ENCODE measurements at places on chromosomes 11 and 22.
A peak's percentile ranks its signal among the peaks of the same experiment; 100 is the strongest.

GRCh38 chr11:61949169-61950034, 749 bp upstream of the BEST1 start:
- DNase-seq = no peak

GRCh38 chr11:73141031-73141308, 1.1 kb downstream of the FCHSD2 start:
- DNase-seq = no peak

GRCh38 chr11:115504276-115505158, at the start of gene CADM1:
Gene CADM1 (minus strand): TSS chr11:115504415.
- no peak for DNase-seq

- DNase-seq = peak; percentile 13
Observed at GRCh38 chr22:17199003-17199731, 20.1 kb downstream of the ADA2 start.

DNA sequence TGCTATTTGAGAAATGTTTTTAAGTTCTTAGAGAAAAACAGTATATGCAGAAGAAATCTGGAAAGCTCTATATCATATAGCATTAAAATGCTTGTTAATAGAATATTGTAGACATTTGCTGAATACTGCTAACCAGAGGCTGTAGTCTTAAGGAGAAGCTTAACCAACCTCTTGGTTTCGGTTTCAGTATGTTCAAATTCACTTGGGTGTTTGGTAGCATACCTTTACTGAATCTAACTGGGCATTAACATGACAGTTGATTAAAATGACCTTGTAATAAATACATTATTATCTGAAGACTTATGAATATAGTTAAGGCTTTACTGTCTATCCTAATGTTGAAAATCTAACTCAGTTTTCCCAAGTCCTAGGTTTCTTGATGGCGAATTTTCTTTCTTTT, 5.4 kb downstream of the PCF11 start:
- no peak for DNase-seq

DNA sequence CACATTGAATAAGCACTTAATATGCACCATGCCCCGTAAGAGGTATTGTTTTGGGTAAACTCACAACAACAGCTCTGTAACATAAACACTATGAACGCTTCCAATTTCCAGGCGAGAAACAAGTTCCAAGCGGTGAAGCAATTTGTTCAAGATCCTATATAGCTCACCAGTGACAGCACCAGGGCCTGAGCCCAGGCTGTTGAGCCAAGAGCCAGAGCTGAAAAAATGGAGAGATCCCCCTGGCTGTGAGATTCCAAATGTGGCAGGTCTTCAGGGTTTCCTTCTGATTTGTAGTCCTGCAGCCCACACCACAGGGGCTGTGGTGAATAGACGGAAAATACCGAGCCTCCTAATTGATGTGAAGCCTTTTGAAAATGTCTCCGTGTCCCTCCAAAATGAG, 268.0 kb upstream of the KIRREL3 start:
- DNase-seq = no peak

GRCh38 chr11:57867966-57868365, 106.4 kb downstream of the CTNND1 start:
- no peak for DNase-seq

DNA sequence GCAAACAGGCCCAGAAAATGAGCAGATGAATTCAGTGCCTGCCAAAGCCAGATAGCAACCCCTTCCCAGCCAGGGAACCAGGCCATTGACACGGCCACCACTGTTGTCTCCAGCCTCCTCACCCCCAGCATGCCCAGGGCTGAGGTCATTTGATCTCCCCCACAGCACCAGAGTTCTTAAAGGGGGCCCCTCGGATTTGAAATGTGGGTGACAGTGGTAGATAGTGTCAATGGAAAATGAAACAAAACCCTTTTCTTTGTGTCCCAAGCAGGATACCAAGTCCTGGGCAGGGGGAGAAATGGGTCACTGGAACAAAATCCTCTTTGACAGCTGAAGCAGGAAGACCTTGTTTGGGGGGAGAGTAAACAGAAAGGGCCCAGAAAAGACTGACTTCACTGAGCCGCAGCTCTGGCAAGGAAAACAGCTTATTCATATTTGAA, 14.3 kb upstream of the ACCSL start:
- no peak for DNase-seq

GRCh38 chr22:37457093-37457893, 28.9 kb downstream of the MFNG start:
- no peak for DNase-seq

- no peak for DNase-seq
Observed at GRCh38 chr11:59849129-59849528, 3.8 kb upstream of the CBLIF start.

DNA sequence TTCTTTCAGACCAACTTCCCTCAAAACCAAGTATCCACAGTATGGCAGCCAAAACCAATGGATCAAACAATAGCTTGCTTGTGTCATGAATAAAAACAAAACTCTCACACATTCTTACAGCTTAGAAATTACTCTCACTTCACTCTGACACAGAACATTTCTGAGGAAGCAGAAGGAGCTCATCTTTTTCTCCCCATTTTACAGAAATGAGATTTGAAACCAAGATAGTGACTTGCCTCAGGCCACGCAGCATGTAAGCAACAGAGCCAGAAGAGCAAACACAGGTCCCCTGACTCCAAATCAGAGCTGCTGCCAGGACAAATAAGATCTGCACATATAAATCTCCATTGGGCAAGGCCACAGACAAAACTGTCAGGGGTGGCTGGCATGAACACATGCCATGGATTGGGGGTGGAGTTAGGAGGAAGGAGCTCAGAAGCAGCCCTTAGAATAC, 64.8 kb downstream of the RAB30 start:
- no peak for DNase-seq

DNA sequence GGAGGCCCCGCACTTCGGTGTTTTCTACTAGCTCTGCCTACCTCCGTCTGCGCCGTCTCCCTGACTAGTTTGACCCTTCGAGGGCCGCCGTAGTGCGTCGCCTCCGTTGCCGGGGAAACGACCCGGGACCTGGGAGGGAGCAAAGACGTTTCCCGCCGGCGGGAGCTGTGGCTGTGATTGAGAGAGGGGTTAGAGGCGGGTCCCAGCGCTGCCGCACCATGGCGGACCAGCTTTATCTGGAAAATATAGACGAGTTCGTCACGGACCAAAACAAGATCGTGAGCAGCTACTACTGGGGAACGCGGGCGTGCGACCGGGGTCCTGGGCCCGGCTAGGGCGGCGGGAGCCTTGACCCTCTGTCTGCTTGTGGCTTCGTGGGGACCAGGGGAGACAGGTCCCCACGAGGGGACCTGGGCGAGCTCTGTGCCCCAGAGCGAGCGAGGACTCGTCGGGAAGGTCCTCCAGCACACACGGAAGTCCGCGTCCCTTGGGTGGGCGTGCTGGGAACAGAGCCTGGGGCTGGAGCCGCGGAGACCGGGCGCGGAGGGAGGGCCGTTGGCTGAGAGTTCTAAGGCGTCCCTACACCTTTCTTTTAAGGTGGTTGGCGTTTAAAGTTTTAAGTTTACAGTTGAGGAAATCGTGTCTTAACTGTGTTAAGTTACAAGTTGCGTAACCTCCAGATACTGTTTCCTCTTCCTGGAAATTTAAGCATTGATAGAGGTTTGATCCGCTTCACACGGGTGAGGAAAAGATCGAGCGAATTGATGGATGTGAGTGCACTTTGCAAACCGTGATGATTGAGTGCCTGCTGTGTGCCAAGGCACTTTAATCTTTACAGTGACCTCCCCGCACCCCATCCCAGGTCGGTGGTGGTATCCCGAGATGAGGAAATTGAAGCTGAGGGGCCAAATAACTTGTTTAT, at the start of gene POLD3:
TSS of gene POLD3 (plus strand) at position 142 of the 922 bp plus-strand sequence. CDS start at position 219, 77 bp downstream.
- peak; percentile 55 for DNase-seq

DNA sequence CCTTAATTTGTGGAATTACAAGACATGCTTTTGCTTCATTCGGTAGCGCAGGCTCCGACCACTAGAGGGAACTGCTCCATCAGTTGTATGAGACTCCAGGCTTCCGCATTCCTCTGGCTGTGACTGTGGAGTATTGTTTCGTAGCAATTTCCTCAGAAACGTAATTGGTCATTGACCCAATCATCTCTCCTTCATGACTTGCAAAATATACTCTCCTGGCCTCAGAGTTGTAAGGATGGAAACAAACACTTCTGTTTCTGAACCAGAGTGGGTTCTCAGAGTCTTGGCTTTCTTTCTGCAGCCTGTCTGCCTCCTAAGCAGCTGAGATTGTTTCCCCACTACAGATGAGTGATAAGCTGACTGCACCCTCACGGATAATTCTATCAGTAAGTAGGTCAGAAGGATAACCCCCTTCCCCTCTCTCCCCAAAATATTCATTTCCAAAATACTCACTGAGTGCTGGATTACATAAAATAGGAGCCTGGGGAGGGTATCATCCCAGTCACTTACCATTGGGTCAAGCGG, 146.8 kb upstream of the ZC3H12C start:
- DNase-seq = peak; percentile 70

GRCh38 chr11:74157169-74157568, 13.6 kb downstream of the C2CD3 start:
- no peak for DNase-seq

GRCh38 chr11:63880403-63880790, 36.6 kb downstream of the RCOR2 start:
- no peak for DNase-seq

DNA sequence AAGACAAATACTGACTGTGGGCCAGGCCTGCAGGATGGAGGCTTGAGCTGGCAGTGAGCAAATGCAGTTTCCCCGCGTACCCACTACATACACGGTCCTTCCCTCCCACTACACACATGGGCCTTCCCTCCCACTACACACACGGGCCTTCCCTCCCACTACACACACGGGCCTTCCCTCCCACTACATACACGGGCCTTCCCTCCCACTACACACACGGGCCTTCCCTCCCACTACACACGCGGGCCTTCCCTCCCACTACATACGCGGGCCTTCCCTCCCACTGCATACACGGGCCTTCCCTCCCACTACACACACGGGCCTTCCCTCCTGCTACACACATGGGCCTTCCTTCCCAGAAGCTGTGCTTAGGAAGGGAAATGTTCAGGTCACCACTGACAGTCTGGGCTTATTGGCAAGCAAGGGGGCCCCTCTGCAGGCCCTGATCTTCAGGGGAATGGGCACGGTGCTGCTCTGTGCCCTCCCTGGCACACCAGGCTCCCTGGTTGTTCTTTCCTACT, 10.8 kb downstream of the DNAL4 start:
- no peak for DNase-seq

- no peak for DNase-seq
Observed at GRCh38 chr11:110712659-110713448, 617 bp upstream of the ARHGAP20 start.

- DNase-seq = no peak
Observed at GRCh38 chr11:19727246-19727645, 14.6 kb downstream of the NAV2 start.

DNA sequence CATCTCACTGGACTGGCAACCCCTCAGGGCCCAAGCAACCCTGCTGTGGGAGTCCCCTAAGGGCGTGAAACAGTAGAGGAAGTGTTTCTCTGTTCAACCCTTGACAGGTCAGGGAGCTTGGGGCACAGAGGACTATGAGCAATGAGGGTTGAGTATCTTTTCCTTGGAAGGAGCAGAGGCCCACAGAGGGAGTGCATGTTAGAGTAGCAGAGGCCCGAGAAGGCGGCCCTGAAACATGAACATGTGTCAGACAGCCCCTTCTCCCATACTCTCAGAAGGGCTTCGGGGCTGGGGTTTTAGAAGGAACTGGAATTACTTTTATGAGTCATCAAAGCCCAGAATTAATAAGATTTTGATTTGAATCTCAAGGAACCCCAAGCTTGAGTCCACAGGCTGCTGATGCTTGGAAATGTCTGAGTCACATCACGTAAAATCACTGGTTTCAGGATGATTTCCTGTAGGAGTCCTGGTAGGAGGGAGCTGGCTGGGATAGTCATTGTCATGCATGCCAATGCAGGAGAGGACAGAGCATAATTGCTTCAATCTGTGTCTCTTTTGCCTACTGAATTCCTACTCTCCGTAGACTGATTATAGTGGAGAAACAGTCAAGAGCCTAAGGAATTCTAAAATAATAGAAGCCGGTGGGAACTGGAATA, 22.6 kb downstream of the C11orf71 start:
- DNase-seq = no peak

DNA sequence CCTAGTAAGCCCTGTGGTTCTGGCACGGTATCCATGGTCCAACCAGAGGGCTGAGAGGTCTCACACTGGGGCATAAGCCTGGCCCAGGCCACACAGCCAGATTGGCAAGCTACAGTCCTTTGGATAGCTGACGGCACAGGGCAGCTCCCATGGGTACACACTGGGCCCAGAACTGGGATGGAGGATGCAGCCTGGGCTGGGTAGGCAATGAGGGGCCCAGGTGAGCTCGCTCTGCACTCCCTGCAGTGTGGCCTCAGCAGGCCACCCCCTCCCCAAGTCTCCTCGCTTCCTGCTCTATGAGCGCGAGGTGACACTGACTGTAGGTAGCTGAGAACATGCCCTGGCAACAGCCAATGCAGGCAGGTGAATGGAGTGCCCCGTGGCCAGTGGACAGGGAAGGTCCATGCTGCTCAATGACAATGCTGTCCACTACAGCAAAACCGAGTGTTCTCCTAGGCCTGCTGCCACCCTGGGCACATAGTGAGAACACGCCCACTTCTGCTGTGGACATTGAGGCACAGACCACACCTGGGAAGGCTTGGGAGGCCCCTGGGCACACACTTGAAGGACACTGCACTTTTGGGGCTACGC, 3.8 kb downstream of the ARVCF start:
- DNase-seq = no peak

- no peak for DNase-seq
Observed at GRCh38 chr11:69941546-69942332, 122.5 kb upstream of the FGF3 start.

GRCh38 chr11:61071208-61071681, 31.0 kb upstream of the CD5 start:
- no peak for DNase-seq

- DNase-seq = no peak
Observed at GRCh38 chr11:111367411-111368284, 11.4 kb downstream of the POU2AF1 start.

DNA sequence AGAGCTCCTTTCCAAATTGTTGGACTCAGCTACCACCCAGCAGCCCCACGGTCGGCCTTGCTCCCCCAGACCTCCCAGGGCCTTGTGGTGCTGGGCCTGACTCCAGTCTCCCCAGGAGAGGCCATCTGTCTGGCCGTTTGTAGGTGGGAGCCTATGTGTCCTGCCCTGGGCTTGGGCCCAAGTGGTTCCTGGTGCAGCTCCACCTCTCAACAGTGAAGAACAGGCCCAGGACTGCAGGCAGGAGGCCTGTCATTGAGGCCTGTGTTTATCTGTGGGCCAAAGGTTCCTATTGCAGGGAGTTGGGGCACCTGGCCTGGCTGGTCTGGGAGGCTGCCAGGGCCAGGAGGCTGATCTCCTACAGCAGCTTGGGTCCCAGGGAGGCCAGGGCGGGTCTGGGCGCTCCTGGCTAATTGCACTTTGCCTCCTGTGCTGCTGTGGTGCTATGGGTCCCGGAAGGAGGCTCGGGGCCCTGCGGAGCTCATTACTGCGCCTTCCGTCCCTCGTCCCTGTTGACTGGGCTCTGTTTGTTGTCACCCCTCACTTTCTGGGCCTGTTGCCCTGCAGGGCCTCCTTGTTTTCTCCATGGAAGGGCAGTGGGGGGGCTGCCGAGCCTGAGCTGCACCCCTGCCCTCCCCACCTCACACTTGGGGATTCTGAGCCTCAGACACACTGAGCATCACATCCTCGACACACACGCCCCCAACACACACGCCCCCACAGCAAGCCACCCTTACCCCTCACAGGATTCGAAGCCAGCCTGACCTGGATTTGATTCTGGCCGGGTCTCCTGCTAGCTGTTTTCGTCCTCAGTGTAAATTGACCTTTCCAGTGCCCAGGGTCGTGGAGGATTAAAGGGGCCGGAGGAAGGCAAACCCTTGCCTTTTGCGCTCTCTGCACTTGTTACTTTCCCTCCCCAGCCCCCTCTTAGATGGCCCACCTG, 6.8 kb upstream of the OMP start:
- no peak for DNase-seq

- peak; percentile 21 for DNase-seq
Observed at GRCh38 chr11:94650756-94651155, 83.6 kb downstream of the PIWIL4 start.

Measured in brain pericyte (primary cell).